ENCODE measurements at places on chromosomes 2 and 18.

DNA sequence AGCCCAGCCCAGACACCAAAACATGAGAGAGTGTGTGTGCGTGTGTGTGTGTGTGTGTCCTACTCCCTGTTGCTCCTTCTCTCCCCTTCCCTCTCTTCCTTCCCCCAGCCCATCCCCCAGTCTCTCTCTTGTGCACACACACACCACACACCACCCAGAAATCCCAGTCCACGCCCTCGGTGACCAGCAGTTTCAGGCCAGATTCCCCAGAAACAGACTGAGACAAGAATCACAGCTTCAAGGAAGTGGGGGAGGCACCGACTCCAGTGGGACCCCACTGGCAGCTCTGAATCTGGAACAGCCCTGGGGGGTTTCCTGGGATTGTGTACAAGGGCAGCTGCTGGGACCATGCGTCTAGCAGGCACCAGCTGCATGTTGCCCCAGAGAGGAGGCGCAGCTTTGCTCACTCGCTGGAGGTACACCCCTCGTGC, 113.5 kb downstream of the NDUFA10 start:
- no peak for DNase-seq

DNA sequence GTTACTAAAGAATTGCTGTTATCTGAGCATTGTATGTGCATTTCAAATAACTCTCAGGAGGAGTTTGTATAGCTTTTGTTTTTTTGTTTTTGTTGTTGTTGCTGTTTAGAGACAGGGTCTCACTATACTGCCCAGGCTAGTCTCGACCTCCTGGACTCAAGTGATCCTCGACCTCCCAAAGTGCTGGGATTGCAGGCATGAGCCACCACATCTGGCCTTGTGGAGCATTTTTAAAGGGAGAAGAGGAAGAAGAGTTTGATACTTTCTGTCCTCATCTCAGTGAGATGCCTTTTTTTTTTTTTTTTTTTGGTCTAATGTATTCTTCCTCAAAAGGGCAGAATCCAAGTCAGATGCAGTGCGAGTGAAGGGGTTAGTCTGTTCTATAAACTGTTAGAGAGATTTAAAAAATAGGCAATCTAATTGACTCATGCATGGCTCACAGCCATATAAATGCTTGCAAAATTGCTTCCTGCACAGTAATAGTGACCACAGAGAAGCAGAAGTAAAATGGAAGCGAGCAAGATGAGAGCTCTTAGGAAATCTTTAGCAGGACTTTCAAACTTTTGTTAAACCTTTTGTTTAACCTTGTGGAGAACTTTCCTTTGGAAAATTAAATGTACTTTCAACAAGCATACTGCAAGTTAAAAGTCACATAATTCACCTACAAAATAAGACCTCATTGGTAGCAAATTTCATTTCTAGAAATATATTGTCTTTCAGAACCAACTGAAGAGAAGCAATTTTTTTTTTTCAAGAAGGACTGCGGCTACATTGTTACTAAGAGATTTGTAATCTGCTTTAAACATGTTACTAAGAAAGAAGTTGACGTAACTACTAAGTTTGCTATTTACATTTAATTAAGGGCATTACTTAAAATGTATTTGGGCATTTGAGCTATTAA, 52.3 kb upstream of the ROCK1 start:
- no peak for DNase-seq

- no peak for DNase-seq
These were observed 390.4 kb downstream of the CMPK2 start for GRCh38 chr2:6475155-6475940.

DNA sequence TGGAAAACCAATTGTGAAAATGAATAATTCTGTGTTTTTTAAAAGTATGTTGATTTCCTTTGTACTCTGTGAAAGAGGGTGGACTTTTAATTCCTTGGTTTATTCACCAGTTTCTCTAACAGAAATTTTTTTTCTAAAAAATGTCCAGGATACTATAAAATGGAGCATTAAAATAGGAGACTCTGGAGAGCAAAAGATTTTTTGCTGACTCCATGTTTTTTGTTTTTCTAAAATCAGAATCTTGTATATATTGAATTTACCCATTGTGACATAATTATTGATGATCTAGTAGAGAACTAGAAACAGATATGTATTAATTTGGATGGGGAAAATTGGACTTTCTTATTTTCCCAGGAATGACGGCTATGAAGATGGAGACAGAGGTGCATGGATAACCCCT, 23.2 kb upstream of the EFEMP1 start:
- DNase-seq = no peak

GRCh38 chr2:198905881-198906612, 551.7 kb downstream of the SATB2 start:
- no peak for DNase-seq
